ENCODE measurements at places on chromosomes 16 and 17.

- DNase-seq: peak; percentile 92
These were observed 15.4 kb upstream of the TMEM92 start for GRCh38 chr17:50258647-50259476.

- DNase-seq: no peak
These were observed 36.4 kb upstream of the TMEM97 start for GRCh38 chr17:28282596-28282995.

GRCh38 chr17:74368341-74369081, 1.2 kb downstream of the GPR142 start:
- peak; percentile 67 for DNase-seq

- no peak for DNase-seq
These were observed 6.3 kb downstream of the SULT1A1 start for GRCh38 chr16:28603381-28604185.

DNA sequence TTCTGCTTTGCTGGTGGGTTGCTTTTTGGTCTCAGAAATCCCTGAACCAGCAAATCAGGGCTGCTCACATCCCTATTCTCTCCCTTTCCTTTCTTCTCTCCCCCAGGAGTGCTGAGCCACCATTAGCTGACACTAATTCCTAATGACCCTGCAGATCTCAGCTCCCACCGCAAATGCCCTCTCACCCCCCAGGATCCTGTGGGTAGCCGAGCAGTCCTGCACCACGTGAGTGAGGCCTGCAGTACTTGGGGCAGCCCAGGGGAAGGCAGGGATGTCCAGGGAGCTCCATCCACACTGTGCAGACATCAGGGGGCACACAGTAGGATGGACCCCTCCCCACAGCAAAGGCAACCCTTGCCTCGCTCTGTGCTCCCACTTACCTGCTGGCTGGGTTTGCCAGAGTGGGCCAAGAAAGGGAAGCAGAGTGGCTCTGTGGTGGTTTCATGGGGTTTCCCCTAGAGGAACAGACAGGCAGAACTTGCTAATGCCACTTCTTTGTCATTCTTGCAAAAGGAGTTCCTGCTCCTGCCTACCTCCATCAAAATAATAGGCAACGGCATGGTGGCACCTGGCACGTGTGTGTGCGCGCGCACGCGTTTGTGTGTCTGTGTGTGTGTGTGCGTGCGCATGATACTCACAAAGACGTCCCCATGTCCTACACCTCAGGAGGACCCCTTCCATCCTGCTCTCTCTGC, 135.6 kb downstream of the GAS7 start:
- no peak for DNase-seq

- DNase-seq: no peak
These were observed 9.1 kb downstream of the LDHD start for GRCh38 chr16:75107505-75107904.

Measured in muscle of arm (tissue), 14 donors.